Activated naive CD4-positive, alpha-beta T cell (primary cell): ENCODE measurements at places on chromosomes 2 and 18.

DNA sequence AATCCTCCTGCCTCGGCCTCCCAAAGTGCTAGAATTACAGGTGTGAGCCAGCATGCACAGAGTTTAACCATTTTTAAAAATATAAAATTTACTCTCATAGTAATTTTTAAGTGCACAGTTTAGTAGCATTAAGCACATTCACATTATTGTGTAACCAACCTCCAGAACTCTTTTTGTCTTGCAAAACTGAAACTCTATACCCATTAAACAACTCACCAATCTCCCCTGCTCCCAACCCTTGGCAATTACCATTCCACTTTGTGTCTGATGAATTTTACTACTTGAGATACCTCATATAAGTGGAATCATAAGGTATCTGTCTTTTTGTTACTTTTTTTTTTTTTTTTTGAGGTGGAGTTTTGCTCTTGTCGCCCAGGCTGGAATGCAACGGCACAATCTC is 112.5 kb downstream of the BMPR2 start:
- DNase-seq = no peak

DNA sequence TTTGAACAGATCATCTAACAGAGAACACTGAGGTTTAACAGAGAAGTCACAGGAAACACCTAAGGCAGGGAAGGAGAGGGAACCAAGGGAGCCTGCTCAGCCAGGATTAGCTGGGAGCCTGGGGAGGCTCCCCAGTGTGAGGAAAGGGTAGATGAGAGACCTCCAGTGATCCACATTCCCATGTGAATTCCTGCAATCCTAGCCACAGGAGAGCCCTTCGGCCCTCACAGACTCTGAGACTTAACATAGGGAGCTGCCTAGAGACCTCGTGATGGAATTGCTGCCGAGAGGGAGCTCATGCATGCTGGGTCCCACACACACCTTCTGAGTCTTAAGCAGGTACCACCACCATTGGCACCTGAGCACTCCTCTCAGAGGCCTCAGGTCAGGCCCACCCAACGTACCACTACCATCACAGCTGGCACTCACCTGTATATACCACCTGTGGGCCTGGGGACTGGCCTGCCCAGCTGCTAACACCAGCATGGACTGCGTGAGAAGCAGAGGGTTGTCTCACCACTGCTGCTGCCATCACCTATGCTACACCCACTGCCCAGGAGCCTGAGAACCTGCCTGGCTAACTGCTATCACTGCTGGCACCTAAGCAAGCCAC is 225.9 kb upstream of the RASGRP3 start:
- no peak for DNase-seq

GRCh38 chr2:181203916-181204315 is 223.5 kb downstream of the UBE2E3 start:
- DNase-seq = no peak

DNA sequence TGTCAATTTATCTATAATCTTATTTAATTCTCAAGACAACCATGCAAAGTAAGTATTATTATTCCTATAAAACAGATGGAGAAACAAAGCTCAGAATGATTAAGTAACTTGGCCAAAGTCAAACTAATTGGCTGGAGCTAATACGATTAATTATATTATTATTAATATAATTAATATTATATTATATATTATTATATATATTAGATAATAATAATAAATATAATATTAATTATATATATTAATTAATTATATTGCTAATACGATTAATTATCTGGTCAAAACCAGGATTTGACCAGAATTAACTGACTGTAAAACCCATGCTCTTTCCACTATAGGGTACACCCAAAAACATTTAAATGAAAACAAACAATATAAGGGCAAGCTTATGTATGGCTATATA is 52.4 kb downstream of the FARSB start:
- no peak for DNase-seq

GRCh38 chr18:74198453-74198852 is 50.1 kb downstream of the TIMM21 start:
- DNase-seq = no peak

DNA sequence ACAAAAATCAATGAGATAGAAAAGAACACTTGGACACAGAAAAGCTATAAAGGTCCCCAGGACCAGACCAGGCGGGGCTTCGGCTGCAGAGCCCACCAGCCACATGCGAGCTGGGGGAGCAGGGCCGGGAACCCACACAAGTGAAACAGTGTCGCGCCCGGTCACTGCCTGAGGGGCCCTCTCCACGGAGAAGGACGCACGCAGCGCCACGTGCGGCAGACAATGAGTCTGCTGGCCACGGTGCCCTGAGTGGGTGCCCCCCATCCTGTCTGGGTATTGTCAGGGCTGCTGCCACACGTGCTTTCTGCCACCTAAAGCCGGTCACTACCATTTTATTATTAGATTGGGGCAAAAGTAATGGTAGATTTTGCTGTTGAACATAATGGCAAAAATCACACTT is 207.9 kb upstream of the HDAC4 start:
- no peak for DNase-seq

- DNase-seq = no peak
Observed at GRCh38 chr2:226655871-226656270, 143.7 kb downstream of the IRS1 start.

GRCh38 chr18:69953191-69953590 is 5.5 kb upstream of the CD226 start:
- DNase-seq = no peak

DNA sequence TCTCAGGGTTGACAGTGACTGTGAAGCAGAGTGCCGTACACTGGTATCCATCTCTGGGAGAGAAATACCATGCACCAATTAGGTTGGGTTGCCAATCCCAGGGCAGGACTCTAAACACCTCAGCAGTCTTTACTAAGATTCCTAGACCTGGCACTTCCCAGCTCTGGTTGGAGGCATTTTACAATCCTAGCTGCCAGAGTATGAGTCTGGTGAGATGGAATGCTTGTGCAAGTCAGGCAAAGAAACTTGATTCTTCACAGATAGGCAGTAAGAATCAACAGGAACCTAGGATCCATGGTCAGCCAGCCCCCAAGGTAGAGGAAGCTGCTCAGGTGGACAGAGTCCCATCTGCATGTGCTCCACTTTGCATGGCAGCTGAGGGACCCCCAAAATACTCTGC is 6.0 kb upstream of the UGT1A5 start:
- no peak for DNase-seq

DNA sequence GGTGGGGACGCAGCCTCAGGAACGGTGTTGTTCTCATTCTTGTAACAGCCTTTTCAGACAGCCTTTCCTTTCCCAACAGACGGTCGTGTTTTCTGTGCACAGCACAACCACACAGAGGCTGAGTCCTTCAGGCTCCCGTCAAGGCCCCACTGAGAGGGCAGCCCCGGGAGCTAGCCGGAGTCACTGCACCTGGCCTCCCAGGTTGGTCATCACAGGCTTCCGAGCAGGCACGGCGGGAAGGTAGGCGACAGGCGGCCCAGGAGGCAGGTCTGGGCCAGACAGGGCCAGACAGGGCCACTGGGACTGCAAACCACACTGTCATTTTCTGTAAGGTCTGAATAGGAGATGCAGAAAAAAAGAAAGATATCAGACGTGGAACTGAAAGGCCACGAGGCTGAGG is 570.8 kb downstream of the GALR1 start:
- no peak for DNase-seq

- no peak for DNase-seq
Observed at GRCh38 chr2:125341353-125341752, 1314.6 kb upstream of the GYPC start.

DNA sequence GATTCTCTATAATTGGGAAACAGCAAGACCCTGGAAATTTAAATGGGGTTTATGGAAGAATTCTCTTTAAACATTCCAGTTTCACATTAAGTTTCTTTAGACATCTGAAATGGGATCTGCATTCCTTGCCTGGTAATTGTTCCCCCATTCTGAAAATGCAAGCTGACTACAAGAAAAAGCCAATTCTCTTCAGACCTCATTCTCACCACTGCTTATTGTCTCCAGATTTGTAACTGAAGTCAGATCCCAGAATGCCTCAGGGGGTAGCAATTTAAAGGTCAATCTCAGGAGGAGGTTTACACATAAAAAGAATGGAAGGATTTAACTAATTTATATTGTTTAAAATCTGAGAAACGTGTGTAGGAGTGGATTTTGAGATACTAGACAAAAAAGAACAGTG is 41.2 kb downstream of the COL3A1 start:
- no peak for DNase-seq

DNA sequence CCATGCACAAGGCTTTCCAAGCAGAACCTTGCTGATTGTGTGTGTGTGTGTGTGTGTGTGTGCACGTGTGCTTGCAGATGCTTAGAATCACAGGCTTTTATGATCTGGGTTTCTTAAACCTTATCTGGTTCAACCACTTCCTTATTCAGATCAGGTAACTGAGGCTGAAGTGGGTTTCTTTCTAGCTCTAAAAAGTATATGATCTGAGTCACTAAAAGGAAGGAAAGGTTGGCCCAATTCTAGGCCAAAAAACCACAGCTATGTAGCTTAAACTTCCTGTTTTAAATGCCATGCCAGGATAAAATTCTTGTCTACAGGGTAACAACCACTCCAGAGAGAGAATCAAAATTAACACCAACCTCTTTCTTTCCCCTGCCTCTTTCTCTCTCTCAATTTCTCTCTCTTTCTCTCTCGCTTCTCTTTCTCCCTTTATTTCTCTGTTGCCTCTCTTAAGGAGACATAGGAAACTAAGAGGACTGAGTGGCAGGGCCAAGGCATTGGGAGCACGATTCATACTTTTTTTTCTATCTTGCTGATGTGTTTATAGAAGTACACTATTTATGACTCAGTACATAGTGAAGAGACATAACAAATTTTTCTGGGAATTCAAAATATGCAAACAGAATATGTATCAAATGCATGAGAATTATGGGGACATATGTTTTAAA is 140.3 kb downstream of the TRIB2 start:
- no peak for DNase-seq

DNA sequence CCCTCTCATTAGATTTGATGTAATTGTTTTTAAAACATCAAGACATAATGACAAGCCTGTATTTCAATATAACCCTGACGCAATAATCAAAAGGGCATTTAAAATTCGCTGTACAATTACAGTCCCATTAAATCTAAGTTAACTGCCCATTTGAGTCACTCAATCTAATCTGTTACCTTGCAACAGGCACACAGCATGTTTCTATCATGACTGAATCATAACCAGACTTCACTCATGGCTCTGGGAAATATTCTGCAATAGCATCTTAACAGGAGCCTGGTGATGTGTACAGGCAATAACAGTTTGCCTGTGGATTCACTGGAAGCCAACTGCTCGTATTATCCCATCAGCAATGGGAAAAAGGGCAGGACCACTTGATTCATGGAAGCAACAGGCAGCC is 142.3 kb upstream of the NCKAP5 start:
- DNase-seq = no peak

- DNase-seq = no peak
Observed at GRCh38 chr2:16816016-16816415, 150.4 kb upstream of the CYRIA start.

- no peak for DNase-seq
Observed at GRCh38 chr2:200378652-200379290, 72.3 kb downstream of the SPATS2L start.

DNA sequence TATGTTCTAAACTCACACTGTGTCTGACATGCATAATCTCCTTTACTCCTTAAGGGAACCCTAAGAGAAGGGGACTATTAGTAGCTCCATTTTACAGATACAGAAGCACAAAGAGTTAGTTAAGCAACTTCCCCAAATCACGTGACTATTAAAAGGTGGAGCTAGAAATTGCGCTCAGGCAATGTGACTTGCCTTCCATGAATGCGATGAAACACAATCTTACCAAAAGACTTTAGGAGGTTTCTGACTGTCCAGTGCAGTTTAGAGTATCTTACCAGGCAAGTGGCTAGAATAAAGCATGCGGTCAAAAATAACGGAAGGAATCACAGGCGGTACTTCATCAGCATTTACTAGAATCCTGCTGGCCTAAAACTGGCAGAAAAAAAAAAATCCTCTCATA is 70.4 kb downstream of the ZNF521 start:
- no peak for DNase-seq

DNA sequence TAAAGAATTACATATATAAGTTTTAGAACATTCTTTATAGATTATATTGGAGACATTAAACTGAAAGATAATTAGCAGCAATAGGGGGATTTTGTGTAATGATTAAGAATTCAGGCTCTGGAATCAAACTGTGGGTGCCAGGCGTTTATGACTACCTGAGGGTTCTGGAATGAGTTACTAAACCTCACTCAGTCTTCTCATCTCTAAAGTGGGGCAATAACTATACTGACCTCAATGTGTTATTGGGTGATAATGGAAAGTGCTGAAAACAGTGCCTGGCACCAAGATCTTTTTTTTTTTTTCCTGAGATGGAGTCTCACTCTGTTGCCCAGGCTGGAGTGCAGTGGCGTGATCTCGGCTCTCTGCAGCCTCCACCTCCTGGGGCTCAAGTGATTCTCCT is 7.2 kb downstream of the SERPINB8 start:
- DNase-seq = no peak

DNA sequence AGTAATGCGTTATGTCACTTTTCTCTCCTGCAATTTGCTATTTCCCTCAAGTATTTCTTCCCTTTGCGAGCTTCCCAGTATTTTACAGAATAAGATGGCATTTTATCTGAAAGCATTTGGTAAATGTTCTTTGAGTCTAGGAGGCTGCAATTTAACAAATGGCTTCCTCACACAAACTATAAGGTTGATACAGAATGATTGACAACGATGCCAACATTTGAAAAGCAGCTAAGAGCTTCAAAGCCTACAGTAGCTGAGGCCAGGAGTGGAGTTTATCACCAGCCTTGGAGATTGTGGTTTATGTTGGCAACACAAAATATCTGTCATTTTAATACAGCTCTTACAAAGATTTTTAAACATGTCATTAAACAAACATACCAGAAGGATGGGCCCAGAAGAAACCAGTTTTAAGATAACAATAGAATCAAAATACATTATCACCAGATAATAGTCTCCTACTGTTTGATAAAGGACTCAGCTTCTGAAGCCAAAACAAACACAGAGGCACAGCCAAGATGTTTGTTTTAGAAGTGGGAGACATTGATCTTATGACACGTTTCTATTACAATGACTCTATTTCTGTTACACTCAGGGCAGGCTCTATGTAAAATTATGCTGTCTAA is 711.4 kb upstream of the ACVR2A start:
- no peak for DNase-seq

- DNase-seq = no peak
Observed at GRCh38 chr2:111624411-111625156, 259.4 kb downstream of the ANAPC1 start.

- DNase-seq = no peak
Observed at GRCh38 chr2:201891676-201892075, 85.3 kb downstream of the CDK15 start.

DNA sequence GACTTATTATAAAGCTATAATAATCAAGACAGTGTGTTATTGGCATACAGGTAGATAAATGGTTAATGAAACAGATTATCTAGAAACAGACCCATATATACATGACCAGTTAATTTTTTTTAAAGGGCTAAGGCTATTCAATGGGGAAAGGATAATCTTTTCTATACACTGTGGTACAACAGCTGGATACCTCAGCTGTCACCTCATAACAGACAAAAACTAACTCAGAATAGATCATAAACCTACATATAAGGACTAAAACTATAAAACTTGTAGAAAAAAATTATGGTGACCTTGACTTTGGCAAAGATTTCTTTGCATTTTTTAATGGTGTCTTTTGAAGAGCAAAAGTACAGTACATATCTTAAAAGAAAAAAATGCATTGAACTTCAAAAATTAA is 30.2 kb downstream of the MAP3K2 start:
- DNase-seq = no peak

- DNase-seq = no peak
Observed at GRCh38 chr2:224952936-224953657, 89.2 kb downstream of the DOCK10 start.

GRCh38 chr2:127196998-127197397 is 23.1 kb downstream of the CYP27C1 start:
- no peak for DNase-seq
